ENCODE measurements at places on chromosomes 13 and 19.

- no peak for DNase-seq
These were observed 24.1 kb upstream of the CASP14 start for GRCh38 chr19:15025217-15025616.

DNA sequence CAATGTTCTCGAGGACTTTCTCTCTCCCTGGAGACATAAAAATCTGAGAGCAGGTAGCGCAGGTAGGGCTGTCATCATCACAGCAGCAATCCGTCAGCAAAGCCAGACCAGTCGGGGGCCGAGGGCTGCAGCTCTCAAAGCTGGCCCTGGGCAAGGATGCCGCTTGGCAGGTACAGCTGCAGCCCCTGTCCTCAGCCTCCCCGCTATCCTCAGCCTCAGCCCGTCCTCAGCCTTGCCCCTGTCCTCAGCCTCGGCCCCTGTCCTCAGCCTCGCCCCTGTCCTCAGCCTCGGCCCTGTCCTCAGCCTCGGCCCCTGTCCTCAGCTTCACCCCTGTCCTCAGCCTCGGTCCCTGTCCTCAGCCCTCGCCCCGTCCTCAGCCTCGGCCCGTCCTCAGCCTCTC, 10.9 kb downstream of the C13orf46 start:
- DNase-seq: no peak

GRCh38 chr13:71879129-71879535, 12.1 kb upstream of the DACH1 start:
- DNase-seq: no peak

GRCh38 chr13:27113436-27113835, 58.2 kb downstream of the USP12 start:
- DNase-seq: no peak

GRCh38 chr19:5030822-5031221, 61.9 kb downstream of the KDM4B start:
- no peak for DNase-seq

DNA sequence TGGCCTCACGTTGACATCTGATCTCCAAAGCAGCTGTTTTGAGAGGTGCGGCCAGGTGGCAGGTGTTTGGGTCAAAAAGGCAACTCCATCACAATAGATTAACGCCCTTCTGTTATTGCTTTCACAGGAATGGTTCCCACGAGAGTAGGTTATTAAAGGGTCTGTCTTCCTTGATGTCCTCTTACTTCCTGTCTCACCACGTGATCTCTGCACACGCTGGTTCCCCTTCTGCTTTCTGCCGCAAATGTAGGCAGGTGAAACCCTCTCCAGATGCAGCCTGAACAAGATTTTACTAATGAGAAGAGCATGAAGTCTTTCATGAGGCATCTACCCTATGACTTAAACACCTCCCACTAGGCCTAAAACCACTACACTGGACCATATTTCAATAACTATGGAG, 22.8 kb upstream of the ZNF564 start:
- no peak for DNase-seq

DNA sequence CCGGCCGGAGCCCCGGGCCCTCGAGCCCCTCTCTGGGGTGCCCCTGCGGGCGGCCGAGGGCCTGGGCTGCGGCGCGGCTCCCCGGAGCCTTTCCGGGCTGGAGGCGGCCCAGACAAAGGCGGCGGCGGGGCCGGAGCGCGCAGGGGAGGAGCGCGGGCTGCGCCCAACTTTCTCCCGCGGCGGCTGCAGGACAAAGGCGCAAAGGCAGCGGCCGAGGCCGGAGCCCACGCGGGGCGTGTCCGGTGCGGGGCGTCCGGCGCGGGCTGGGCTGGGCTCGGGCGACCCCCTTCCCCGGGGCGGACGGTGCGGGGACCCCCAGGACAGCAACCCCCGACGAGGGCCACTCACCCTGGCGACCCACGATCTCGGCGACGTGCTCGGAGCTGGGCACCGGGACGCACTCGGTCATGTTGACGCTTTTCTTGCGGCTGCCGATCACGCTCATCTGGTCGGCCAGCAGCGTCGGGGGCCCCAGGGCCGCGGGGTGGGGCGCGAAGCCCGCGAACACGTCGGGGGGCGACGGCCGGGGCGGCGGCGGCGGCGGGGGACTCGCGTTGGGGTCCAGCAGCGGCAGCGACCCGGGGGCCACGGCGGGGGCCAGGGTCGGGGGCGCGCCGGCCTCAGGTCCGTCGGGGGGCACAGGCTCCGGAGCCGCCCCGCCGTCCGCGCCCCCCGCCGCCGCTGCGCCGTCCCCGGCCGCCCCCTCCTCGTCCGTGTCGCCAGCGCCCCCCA, 843 bp downstream of the MEX3D start:
- no peak for DNase-seq

DNA sequence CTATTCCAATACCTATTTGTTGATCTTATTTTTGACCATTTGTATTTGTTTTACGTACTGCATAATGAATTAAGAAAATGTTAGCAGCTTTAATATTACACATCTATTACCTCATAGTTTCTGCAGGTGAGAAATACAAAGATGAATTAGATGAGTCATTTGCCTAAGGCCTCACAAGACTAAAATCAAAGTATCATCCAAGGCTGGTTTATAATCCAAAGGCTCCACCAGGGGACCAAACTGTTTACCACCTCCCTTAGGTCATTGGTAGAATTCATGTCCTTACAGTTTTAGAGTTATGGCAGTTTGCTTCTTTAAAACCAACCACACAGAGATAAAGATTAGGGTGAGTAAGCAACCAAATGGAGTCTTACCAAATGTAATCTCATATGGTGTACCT, 848.1 kb downstream of the SLITRK6 start:
- no peak for DNase-seq

DNA sequence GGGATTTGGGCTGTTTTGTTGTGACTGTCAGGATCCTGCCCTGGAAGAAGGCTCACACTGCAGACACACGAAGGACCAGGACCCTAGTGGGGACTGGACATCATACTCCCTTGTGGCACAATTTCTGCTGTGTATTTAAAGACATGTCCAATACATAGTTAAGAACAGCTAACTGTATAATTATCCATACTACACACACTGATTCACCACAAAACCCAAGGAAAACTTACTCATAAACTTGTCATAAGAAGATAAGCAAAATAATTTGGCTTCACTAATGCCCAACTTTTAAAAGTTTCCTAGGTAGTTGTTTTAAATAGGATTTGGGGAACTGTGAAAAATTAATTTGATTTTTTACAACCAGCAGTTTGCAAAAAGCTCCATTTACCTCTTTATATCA, 46.1 kb downstream of the LATS2 start:
- DNase-seq: no peak

- no peak for DNase-seq
These were observed 316.3 kb upstream of the KLF12 start for GRCh38 chr13:74450525-74450845.

DNA sequence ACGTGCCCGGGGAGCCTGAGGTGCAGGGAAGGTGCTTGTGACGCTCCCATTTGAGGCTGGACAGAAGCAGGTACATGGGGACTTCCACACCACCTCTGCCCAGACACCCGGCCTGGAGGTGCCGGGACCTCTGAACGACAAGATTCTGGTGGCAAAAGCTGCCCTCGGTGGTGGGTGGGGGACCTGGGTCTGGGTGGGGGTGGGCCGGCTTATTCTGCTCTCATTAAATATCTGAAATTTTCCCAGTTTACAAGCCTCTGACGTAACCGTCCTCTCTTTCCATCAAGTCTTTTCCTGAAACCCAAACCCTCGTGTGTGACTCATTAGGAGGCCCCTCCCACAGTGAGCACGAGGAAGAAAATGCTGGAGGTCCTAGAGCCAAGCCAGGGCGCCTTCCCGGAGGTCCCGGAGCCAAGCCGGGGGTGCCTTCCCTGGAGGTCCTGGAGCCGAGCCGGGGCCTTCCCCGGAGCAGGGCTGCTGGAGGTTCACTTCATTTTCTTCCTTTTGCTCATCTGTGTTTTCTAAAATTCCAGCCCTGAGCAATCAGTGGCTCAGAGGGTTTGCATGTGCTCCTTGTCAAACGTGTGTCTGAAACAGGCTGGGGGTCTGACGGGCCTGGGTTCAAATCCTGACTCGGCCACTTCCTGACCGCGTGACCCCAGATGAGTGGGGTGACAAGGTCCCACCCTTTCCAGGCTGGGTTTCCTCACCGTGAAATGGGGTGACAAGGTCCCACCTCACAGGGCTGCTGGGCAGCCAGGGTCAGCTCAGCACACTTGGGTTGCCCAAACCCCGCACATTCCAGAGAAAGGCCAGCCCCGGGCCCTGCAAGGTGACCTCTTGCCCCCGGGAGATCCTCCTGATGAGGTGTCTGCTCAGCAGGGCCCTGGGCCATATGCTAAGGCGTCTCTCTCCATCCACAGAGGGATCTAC, 10.0 kb downstream of the CFD start:
- no peak for DNase-seq

- DNase-seq: no peak
These were observed 617.6 kb downstream of the FGF9 start for GRCh38 chr13:22288496-22288895.

- DNase-seq: no peak
These were observed 6.0 kb upstream of the RNF6 start for GRCh38 chr13:26228096-26228495.

DNA sequence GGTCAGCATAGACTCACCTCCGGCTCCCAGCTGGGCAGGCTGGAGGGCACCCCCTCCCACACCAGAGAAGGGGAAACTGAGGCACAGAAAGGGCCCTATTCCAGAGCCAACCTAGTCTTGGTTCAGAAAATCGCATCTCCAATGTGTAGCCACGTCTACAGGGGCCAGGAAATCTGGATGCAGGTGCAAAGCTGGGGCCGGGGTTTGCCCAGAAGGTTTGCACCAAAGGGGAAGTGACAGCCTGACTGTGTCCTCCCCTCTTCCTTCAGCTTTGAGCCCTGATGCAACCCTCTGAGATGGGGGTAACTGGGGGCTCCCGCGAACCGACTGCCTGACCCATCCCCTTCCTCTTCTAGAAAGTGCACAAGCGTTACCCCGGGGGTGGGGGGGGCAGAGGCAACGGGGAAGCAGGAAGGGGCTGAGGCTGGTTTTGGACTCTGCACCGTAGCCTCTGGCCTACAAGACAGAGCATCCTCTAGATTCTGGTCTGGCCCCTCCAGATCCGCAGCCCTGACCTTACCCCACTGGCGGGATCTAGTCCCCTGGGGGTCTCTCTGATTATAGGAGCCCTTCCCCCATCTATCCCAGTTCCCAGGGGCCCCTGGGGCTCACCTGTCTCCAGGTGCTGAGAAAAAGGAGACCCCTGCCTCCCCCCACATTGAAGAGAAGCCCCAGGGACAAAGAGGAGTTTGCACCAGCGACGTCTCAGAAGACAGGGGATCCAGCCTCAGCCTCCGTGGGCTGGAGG, 1.1 kb upstream of the ONECUT3 start:
- DNase-seq: no peak

GRCh38 chr19:17385878-17386611, 8.0 kb downstream of the CCDC194 start:
- DNase-seq: peak; percentile 61

GRCh38 chr19:50906217-50906616, 5.0 kb downstream of the KLK4 start:
- DNase-seq: peak; percentile 15

DNA sequence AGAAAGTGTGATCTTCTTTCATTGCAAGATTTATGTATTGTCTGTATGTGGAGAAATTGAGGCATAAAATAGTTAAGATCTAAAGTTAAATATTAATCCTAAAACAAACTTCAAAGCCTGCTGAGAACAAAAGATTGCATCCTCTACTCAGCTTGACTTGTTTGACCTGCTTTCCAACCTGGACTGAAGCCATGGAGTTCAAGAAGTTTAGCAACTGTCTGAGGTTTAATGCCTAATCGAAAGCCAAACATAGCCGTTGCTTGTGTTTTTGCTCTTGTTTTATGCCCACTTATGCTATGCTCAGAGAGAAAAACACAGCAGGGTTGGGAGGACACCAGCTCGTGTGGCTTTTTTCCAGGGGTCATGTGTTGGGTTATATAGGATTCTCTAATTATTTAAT, 135.6 kb downstream of the NUFIP1 start:
- DNase-seq: no peak

GRCh38 chr19:18262144-18262543, 12.1 kb downstream of the IQCN start:
- peak; percentile 6 for DNase-seq

- peak; percentile 79 for DNase-seq
These were observed 15.1 kb downstream of the NDUFB7 start for GRCh38 chr19:14556662-14557188.

- DNase-seq: no peak
These were observed 98.3 kb upstream of the KLF5 start for GRCh38 chr13:72960541-72960940.

DNA sequence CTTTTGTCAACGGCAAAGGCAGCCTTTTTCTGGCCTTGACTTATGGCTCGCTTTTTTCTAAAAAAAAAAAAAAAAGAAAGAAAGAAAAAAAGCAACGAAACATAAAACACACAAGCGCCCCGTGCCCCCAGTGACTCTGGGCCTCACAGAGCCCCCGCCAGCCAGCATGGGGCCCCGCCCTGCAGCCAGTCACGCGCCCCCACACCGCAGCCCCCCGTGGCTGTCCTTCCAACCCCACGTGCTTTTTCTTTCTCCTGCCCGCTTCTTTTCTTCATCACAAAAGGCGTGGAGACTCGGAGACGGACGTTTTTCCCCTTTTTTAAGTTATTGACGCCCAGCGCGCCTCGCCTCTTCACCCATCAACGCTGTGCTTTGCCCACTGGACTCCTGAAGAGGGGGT, 14.4 kb upstream of the GNA15 start:
- no peak for DNase-seq

DNA sequence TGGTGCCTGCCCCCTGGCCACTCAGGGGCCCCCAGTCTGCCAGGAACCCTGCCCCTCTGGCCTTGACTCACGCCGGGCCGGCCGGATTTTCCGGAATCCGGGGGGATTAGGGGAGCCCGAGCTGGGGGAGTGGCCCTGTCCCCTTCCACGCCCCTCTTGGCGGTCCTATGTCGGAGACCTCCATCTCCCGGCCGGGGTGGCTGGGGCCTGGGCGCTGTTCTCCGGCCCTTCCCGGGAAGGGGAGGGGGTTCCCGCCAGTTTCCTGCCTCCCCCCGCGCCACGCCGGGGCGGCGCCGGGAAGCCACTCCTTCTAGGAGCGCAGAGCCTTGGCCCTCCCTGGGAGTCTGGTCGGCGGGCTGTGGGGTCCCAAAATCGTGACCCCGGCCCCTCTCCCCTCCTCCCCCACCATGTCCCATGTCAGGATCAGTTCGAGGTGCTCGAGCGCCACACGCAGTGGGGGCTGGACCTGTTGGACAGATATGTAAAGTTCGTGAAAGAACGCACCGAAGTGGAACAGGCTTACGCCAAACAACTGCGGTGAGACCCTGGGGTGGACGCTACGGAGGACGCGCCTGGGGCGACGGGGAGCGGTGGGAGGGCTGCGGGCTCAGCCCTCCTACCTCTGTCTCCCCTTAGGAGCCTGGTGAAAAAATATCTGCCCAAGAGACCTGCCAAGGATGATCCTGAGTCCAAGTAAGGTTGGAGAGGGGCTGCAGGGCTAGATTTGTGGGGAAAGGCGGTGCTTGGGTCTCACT, 1.3 kb downstream of the TRIP10 start:
- no peak for DNase-seq

- DNase-seq: peak; percentile 85
These were observed 16.1 kb upstream of the SIGLEC6 start for GRCh38 chr19:51547397-51548212.

GRCh38 chr19:3897936-3898335, 17.5 kb downstream of the ATCAY start:
- DNase-seq: no peak
